ENCODE measurements at places on chromosomes 4 and X. TPM values are rescaled to one million over a fixed set of nuclear protein-coding genes. Genes with fewer than 3 reads are reported as not detected.

- DNase-seq, result no peak
Observed at GRCh38 chr4:123976819-123977218, 580.2 kb downstream of the SPRY1 start.

DNA sequence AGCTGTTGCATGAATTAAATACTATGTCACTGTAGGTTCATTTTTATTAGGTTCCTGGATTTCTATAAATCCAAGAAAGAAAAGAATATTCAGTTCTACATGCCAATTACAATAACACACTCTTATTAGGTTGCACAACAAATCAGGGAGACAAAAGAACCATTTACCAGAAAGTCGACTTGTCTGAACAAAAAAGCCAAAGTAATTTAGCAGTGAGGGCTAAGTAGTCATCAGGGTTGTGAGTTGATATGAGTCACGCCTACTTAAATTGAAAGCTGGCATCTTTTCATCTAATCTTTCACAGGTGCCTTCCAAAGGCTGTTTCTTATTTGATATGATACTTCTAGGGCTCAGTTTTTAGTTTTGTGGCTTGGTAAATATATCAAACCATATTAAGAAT, 25.4 kb upstream of the GNRHR start:
- DNase-seq, result peak; percentile 17

- DNase-seq, result no peak
Observed at GRCh38 chrX:77528034-77528433, 80.8 kb downstream of the FGF16 start.

GRCh38 chr4:145102619-145103018, 4.5 kb downstream of the ABCE1 start:
- DNase-seq, result no peak

GRCh38 chrX:35166023-35166422, 223.4 kb downstream of the FAM47B start:
- peak; percentile 12 for DNase-seq

- no peak for DNase-seq
Observed at GRCh38 chrX:109857584-109858228, 124.6 kb upstream of the ACSL4 start.

DNA sequence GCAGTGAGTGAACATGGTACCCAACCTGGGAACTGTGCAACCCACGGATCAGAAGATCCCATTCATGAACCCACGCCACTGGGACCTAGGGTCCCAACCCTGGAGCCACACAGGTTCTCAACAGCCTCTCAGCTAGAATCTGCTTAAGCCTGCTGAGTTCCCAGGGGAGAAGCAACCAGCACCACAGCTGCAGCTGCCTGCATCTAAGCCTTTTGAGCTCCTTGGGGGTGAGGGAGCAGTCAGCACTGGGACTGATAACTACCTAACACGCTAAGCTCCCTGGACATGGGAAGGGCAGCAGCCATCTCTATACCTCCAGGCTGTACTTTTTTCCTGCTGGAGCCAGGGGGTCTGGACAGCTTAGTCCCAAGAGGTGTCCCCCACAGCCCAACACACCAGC, 179.3 kb downstream of the IL15 start:
- DNase-seq, result peak; percentile 24

DNA sequence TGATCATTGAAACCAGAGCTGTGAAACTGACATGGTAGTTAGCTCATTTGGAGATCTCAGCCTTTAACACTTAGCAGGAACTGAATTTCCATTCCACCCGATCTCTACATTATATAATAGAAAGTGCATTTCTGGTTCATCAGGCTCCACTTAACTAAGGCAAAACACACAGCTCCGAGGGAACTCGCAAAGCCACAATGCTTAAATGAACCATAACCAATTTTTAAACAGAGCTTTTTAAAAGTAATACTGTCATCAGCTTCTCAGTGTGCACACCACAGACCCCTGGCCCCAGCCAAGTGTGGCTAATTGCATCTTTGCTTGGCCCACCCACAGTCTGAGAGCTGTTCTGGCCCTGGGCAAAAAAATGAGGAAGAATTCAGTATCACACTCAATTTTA, 66.1 kb downstream of the DCHS2 start:
- DNase-seq, result no peak

GRCh38 chr4:15873117-15873516, 65.4 kb downstream of the FGFBP1 start:
- DNase-seq, result no peak

DNA sequence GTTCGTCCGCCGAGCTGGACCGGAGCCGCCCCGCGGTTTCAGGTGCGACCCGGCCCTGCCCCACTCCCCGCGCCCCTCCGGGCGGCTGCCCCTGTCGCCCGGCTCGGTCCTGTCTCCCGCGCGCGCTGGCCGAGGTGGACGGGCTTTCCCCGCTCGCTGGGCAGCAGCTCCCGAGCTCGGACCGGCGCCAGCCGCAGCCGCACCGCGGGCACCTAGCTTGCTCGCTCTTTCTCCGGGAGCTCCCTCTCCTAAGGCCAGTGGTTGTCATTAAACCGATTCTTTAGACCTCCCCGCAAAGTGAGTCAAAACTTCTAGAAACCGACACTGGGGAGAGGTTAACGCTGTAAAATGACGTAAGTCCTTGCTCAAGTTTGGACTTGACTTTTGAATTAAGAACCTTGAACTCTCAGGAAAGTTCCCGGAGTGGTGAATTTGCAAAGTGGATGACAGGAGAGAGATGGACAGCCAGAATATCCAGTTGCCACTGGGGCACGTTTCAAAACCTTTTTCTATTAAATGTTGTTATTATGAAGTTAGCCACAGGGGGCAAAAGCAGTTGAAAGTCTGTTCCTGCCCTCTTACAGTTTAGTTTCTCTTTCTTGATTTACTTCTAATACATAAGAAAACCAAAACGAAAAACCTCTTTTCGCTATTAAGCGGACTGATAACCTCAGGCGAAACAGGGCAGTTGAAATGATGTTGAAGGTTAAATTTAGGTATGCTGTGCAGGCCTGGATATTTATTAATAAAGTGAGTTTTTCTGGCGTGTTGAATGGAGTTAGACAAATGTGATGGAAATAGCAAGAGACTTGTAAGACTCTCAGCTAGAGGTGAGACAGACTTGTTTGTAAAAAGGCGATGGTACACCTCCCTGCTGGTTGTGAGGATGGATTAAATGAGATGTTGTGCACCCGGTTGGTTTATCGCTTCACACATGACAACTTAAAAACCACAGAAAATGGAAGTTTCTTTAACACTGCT, 847 bp downstream of the PI4K2B start:
- DNase-seq, result peak; percentile 82

GRCh38 chr4:112386071-112386470, 88.9 kb downstream of the ALPK1 start:
- DNase-seq, result no peak

- DNase-seq, result no peak
Observed at GRCh38 chr4:6924361-6924779, 14.7 kb downstream of the TBC1D14 start.

DNA sequence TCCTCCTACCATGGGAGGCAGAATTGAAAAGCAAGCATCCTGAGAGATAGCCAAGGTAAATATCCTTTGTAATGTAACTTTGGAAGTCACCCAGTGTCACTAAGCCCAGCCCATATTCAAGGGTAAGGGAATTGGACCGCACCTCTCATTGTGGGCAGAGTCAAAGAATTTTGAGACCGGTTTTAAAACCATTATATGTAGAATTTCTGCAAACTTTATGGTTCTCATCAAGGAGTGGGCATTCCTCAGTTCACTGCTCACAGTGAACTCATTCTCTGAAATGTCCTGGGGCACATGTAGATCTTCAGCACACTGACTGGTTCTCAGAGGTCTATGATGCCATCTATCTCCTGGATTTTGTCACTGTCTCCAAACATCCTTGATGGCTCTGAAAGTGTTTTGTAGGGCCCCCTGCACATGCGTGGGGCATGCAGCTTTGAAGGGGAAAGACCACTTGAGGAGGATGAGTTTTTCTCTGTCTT, 35.3 kb upstream of the CHRNA9 start:
- DNase-seq, result no peak

GRCh38 chr4:186144946-186145569, 40.6 kb downstream of the FAM149A start:
- DNase-seq, result peak; percentile 56

DNA sequence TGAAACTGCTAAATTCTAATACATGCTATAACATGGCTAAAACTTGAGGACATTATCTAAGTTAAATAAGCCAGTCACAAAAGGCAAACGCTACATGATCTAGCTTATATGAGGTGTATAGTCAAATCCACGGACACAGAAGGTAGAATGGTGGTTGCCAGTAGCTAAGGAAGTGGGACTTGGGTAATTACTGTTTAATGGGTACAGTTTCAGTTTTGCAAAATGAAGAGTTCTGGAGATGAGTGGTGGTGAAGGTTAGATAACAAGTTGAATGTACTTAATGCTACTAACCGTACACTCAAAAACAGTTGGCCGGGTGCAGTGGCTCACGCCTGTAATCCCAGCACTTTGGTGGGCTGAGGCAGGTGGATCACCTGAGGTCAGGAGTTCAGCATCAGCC, 644.5 kb upstream of the DIPK2B start:
- no peak for DNase-seq

GRCh38 chr4:75666299-75666698, 6.9 kb downstream of the G3BP2 start:
- no peak for DNase-seq

DNA sequence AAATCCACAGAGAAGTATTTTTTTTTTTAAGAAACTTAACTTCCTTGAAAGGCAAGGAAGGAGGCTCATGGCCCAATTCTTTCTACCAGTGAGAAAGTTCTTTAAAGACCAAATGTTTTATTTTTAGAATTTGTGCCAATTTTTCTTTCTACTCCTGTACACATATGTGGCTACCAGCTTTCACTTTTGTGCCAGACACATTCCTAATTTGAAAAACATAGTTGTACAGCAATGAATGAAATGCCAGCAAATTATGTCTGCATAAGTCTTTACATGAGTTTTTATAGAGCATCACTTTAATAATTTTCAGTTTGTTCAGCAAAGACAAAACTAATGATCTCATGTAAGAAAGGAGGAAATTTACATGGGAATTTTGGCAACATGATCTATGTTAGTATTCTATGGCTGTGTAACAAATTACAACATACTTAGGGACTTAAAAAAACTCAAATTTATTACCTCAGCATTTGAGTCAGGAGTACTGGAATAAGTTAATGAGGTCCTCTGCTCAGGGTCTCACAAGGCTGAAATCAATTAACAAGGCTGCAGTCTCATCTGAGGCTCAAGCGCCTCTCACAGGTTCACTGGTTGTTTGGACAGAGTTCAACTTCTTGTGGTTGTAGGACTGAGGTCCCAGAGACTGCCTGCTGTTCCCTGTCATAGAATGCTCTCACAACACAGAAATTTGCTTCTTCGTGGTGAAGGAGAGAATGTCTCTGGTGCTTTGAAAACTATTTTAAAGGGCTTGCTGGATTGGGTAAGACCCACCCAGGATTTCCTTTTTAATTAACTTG, 678.2 kb upstream of the FAM241A start:
- DNase-seq, result no peak

GRCh38 chr4:184114431-184114830, 103.2 kb downstream of the ENPP6 start:
- DNase-seq, result no peak

DNA sequence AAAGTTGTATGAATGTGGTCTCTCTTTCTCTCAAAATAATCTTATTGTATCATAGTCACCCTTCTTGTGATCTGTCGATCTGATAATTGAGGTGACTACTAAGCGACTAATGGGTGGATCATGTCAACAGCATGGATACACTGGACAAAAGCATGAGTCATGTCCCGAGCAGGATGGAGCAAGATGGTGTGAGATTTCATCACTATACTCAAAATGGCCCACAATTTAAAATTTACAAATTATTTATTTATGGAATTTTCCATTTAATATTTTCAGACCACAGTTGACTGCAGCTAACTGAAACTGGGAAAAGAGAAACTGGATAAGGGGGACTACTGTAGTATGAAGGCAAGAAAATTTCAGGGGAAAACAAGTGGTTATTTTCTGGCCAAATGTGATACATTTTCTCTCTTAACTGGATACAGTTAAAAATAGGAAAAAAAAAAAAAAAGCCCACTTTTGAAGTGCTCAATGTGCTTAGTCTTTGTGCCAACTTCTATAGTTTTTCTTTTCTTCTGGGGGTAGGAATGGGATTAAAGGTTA, 25.3 kb downstream of the FAM241A start:
- DNase-seq, result peak; percentile 65

- peak; percentile 31 for DNase-seq
Observed at GRCh38 chrX:45719751-45720501, 519.2 kb upstream of the DIPK2B start.

DNA sequence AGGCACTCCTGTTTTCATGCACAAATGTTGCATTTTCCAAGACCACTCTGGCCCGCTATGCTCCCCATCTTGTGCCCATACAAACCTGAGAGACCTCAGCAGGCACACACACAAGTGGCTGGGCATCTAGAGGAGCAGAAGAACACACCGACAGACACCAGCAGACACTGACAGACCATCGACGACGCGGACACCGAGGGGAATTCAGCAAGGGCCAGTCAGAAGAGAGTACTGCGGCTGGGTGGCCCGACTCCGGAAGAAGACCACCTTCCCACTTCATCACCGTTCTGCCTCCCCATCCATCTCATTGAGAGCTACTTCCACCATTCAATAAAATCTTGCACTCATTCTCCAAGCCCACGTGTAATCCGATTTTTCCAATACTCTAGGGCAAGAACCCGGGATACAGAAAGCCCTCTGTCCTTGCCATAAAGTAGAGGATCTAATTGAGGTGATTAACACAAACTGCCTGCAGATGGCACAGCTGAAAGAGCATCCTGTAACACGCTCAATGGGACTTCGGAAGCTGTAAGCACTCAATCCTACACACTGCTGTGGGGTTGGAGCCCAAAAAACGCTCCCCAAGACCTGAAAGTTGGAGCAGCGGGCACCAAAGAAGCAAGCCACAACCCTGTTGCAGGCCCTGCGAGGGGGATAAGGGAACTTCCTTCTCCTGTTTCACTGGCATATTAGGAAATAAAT, 780.9 kb downstream of the ARAP2 start:
- no peak for DNase-seq

- DNase-seq, result peak; percentile 99
Observed at GRCh38 chr4:168408620-168409019, 71.7 kb downstream of the DDX60L start.

DNA sequence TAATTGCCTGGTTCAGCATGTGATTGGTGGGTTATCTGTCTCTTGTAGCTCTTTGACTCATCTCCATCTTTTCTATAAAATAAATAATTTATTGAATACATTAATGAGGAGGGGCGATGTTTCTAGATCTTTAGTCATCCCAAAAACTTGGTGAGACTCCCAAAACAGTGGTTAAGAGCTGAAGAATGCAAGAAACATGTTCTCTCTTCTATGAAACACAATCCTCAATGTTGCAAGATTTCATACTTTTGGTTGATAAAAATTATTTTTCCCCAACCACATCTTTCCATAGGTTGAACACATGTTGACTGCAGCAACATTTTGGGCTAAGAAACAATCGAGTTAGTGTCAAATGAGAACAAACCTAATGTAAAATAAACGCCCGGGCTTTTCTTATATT, 1.2 kb upstream of the TMEM47 start:
- DNase-seq, result no peak

H2BW2 gene
- total RNA-seq, result not detected

RIPPLY1 gene
- not detected for total RNA-seq

AFM gene
- not detected for total RNA-seq

HTR2C gene
- not detected for total RNA-seq

IL2 gene
- total RNA-seq, result not detected

CAMK2D gene
- 306 TPM for total RNA-seq

LGI2 gene
- total RNA-seq, result not detected

SRPX gene
- 43.2 TPM for total RNA-seq

TGIF2LX gene
- not detected for total RNA-seq

FAM133A gene
- not detected for total RNA-seq
